Spleen (tissue), 13 donors: ENCODE measurements at places on chromosomes 5 and 9.

- H3K4me3 ChIP-seq: no peak overlapping the region
- DNase-seq: no peak
- no peak overlapping the region for H3K27ac ChIP-seq
- H3K27me3 ChIP-seq: no peaks in the 10 kb centered on the region
Observed at GRCh38 chr5:66365981-66366380, 221.9 kb downstream of the SREK1 start.

DNA sequence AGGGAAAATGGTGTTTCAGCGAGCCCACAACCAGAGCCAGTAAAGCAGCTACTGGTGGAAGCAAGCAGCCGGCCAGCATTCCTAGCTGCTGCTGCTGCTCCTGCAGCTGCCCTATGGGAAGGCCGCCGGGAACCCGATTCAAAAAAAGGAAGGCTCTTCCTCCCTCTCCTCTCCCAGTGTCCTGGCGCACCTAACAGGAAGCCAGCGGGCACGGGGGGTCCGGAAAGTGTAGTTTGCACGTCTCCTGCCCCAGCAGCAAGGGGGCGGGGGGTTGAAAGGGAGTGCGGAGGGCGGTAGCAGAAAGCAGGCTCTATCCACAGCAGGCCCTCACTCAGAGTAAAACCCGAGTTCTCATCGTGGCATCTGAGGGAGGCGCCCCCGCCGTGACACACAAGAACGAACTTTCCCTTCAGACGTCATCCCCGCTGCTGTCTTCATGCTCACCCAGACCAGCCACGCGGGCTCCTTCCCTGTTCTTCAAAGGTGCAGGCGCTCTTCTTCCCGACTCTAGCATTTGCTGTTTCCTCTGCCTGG is 16.5 kb downstream of the GRXCR2 start:
- no peak overlapping the region for H3K27ac ChIP-seq
- H3K36me3 ChIP-seq: no peaks in the 10 kb centered on the region
- peak; percentile 71 for DNase-seq
- H3K4me1 ChIP-seq: peaks cover 7% of the 10 kb centered on the region

GRCh38 chr9:120583958-120584369 is 4.0 kb upstream of the CDK5RAP2 start:
- DNase-seq: no peak
- H3K36me3 ChIP-seq: no peaks in the 10 kb centered on the region
- H3K27ac ChIP-seq: peak overlapping the region; percentile 73
- H3K4me1 ChIP-seq: peaks cover 19% of the 10 kb centered on the region
- H3K27me3 ChIP-seq: no peaks in the 10 kb centered on the region

- no peak overlapping the region for H3K27ac ChIP-seq
- no peak overlapping the region for H3K4me3 ChIP-seq
- H3K4me1 ChIP-seq: no peaks in the 10 kb centered on the region
- H3K27me3 ChIP-seq: no peaks in the 10 kb centered on the region
Observed at GRCh38 chr5:178769617-178770260, 39.3 kb upstream of the ZNF354A start.

- H3K27ac ChIP-seq: no peak overlapping the region
- no peaks in the 10 kb centered on the region for H3K4me1 ChIP-seq
- H3K27me3 ChIP-seq: no peaks in the 10 kb centered on the region
- DNase-seq: no peak
- peaks cover 40% of the 10 kb centered on the region for H3K36me3 ChIP-seq
Observed at GRCh38 chr9:4691795-4692194, 12.4 kb downstream of the CDC37L1 start.

DNA sequence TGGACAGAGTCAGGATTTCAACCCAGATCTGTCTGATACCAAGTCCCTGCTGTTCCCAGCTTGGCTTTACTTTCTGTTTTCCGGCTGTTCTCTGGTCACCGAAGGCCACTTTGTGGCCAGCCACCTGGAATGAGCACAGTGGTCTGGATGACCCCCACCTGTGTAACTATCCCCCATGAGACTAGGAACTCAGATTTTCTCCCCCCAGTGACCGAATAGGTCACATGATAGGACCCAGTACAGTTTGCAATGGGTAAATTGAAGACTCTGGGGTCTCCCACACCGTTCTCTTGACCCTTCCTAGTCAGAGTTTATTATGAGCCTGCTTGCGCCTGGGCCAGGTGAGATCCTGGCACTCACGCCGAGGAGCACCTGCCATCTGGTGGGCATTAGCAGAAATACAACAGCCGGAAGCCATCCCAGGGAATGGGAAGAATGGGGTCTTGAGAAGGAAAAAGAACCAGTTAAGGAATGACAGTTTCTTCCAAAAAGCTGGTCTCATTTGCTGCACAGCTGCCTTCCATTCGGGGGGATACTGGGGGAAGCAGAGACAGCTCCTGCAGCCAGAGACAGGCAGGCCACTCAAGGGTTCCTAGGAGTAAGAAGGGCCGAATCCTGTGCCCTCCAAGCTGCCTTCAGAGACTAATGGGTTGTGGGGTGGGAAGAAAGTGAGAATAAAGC is 7.1 kb downstream of the PHYHD1 start:
- no peak overlapping the region for H3K4me3 ChIP-seq
- DNase-seq: no peak
- peaks cover 20% of the 10 kb centered on the region for H3K4me1 ChIP-seq
- H3K27me3 ChIP-seq: no peaks in the 10 kb centered on the region
- H3K27ac ChIP-seq: no peak overlapping the region
- no peaks in the 10 kb centered on the region for H3K36me3 ChIP-seq
